ENCODE measurements at places on chromosomes 1 and 21.

DNA sequence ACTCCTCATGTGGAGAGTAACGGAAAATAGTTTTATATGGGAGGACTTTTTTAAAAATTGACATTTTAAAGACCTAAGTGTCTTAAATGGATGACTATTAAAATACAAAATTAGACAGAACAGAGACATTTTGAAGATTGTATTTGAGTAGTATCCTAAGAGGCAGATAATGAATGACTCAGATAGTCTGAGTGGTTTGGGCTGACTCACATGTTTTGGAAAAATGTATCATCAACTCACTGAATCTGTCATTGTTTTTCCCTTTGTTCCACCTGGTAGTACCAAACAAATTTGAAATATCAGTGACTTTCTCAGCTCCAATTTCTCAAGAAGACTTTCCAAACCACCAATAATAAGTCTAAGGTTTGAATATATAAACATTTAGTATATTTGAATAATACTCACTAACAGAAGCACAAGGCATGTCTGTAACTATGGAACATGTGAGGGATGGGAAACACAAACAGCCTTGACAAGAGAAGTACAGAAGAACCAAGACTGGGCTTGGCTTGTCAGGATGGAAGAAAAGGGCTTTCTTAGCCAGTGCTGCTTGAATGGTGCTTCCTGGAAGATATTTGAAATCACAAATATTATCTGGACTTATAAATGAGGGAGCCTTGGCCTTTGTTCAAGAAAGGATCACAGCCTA lies 90.6 kb downstream of the SGIP1 start:
- DNase-seq = no peak

- no peak for DNase-seq
Measured at GRCh38 chr21:31558189-31558961, 101.1 kb upstream of the SOD1 start.

DNA sequence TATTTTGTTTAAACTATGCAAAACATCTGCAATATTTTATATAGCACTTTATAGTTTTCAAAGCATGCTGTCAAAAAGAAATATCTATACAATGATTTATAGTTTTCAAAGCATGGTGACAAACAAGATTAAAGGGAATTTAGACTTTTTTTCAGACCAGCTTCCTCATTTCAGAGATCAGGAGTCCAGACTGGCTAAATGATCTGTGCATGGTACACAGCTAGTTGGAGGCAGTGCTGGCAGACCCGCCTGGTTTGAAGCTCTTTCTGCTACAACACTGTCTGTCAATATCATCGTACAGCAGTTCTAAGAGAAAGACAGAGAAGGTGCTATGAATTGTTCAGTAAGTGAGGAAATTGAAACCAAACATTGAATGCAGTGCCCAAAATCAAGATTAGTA lies 479.0 kb downstream of the PTBP2 start:
- no peak for DNase-seq

DNA sequence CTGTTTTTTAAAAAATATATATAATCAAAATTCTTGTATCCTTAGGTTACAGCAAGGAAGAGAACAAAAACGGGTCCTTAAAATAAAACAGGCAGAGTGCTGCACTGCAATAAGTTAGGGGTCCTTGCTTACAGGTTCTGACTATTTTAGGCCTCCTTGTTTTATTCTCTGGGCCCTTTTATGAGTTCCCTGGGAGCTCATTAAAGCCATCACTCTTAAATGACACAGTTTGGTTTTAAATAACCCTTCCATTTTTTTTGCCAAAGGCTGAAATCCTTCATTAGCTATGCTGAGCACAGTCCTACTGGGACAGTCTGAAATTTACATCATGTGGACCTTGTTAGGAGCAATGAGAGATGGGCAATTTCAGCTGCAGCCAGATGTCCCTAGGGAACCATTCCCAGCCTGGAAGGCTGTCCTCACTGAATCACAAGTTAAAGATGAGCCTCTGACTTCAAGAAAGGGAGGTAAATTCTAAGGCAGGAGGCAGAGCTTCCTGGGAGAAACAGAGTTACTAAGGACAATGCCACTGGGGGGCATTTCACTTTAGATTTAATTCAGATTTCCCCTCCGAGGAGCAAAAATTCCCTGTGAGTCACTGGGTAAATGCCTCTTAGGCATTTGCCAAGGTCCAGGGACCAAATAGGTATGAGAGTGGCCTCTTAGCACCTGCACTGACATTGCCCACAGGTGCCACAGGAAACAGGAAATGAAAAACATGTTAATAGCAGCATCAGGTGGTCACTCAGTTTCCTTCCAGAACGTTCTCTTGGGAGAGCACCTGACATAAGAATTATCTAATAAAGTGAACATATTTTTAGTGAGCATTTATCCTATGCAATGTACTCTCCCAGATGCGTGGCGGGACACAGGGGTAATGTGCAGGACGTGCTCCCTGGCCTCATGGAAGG lies 3.8 kb upstream of the MUL1 start:
- no peak for DNase-seq

- no peak for DNase-seq
Measured at GRCh38 chr1:94303005-94303404, 65.6 kb upstream of the ARHGAP29 start.

DNA sequence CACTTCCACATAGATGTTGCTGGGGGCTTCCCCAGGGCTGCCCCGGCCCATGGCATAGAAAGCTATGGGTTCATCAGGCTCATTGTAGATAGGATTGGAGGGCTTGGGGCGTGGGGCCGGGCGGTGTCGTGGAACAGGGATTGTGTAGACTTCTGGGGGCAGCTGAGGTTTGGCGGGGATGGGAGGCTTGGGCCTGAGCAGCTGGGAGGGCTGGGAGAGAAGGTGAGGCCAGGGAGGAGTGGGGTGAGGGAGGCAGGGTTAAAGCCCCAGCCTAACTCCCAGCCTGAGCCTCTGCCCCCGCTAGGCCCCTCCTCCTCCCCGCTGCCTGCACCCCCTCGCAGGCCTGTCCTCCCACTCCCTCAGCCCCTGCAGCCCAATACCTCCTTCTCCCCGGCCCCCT lies 7.4 kb downstream of the SH2D2A start:
- DNase-seq = no peak

DNA sequence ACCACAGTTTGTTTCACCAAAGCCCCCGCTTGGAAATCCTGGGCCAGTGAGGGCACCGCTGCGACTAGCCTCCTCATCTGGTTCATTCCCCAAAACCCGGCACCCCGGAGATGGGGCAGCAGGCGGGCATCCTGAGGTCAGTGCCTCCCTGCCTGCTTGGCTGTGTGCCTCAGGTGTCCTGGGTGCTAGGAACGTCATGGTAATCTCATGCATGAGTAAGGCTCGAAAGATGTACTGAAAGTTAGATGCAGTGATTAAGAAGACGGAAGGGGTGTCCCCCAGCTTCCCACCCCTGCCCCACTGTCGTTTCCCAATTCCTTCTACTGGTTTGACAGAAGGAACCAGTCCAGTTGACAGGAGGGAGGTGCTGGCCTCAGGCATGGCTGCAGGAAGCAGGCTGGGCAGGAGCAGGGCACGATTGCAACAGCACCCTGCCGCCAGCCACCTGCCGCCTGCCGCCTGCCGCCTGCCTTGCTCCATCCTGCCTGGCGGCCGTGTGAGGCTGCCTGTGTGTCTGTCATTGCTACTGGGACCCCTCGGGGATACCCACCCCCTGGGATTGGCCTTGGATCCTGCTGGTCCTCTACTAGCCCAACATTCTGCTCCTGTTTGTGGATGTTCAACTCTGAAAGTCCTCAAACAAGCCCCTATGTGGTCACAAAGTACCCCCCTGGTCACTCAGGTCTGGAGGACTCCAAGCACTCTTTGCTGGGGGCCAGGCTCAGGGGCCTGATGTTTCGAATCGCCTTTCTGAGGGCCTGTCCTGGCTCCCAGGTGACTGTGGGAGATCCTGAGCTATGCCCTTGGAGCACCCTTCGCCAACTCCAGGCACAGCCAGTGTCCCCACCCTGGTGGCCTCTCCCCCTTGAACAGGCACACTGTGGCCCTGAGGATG lies 73.0 kb upstream of the IFFO2 start:
- no peak for DNase-seq
